Peyer's patch (tissue), 4 donors: ENCODE measurements at places on chromosomes 13 and 19.

GRCh38 chr19:31249217-31249616 is 100.0 kb downstream of the TSHZ3 start:
- no peak for DNase-seq

DNA sequence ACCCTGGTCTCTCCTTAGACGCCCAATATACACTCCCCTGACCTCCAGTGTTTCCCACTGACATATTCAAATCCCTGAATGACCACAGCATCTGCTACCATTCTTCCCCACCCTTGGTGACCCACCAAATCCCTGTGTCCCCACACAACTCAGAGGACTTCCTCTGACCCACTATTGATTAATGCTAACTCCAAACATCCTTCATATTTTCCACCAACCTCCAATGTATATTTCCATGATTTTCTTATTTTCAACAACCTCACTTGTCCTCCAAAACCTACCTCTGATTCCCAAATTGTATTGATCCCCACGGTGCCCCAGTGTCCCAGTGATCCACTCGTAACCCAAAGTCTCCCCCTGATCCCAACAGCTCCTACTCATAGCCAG is 526 bp upstream of the DMWD start:
- DNase-seq = no peak

- peak; percentile 79 for DNase-seq
Observed at GRCh38 chr13:31742097-31742734, 2.9 kb downstream of the RXFP2 start.

GRCh38 chr19:17565611-17566010 is 10.2 kb downstream of the COLGALT1 start:
- DNase-seq = no peak

- no peak for DNase-seq
Observed at GRCh38 chr13:101829484-101829883, 377.0 kb downstream of the ITGBL1 start.

GRCh38 chr19:45186509-45187334 is 8.1 kb downstream of the BLOC1S3 start:
- DNase-seq = no peak

DNA sequence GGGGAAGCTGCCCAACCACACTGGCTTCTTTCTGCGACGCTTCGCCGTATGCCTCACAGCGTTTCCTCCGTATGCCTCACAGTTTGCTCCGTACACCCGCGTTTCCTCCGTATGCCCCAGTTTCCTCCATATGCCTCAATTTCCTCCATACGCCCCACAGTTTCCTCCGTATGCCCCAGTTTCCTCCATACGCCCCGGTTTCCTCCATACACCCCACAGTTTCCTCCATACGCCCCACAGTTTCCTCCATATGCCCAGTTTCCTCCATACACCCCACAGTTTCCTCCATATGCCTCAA is 22.6 kb downstream of the GAS6 start:
- DNase-seq = no peak

- DNase-seq = no peak
Observed at GRCh38 chr13:24688950-24689349, 8.7 kb downstream of the ATP12A start.

DNA sequence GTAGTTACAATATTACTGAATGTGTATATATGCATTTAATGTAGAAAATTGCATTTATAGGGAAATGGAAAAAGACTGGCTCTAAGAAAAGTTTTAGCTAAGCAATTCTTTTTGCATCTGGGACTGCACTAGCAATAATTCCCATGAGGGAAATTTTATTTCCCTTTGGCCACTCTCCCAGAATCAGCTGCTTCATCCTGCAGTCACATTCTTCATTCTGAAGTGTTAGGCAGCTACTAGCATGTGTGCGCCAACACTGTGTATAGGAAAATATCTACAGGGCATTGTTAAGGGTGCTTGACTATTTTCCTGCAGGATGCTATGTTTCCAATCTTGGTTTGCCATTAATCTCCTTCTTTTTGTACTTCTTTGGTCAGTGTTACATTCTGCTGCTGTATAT is 312.8 kb upstream of the PCDH20 start:
- no peak for DNase-seq

DNA sequence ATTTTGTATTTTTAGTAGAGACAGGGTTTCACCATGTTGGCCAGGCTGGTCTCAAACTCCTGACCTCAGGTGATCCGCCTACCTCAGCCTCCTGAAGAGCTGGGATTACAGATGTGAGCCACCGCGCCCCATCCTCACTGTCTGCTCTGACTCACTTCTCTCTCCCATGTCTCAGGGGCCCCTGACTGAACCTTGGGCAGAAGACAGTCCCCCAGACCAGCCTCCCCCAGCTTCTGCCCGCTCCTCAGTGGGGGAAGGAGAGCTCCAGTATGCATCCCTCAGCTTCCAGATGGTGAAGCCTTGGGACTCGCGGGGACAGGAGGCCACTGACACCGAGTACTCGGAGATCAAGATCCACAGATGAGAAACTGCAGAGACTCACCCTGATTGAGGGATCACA is 5.0 kb downstream of the SIGLEC9 start:
- DNase-seq = no peak

GRCh38 chr13:112819111-112819510 is 129.3 kb downstream of the ATP11A start:
- DNase-seq = no peak

DNA sequence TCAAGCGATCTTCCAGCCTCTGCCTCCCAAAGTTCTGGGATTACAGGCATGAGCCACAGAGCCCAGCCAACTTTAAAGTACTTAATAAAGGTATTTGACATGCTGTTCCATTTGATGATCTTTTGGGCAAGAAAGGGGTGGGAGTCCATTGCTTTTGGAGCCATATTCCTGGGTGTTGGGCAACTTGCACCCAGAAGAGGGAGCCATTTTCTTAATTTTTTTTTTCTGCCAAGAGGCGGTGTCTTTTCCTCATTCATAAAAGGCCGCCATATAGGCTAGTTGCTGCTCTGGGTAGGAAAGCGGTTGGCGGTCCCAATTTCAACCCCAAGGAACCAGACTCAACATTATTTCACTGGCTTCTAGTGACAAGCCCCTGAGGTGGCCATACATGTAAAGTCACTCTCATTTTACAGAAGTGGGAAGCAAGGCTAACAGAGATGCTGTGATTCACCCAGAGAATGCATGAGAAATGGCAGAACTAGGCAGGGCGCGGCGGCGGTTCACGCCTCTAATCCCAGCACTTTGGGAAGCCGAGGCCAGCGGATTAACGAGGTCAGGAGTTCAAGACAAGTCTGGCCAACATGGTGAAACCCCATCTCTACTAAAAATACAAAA is 139.6 kb downstream of the CACNA1A start:
- DNase-seq = no peak

- DNase-seq = peak; percentile 77
Observed at GRCh38 chr13:25874907-25875306, 176.9 kb downstream of the SHISA2 start.

- no peak for DNase-seq
Observed at GRCh38 chr19:41844601-41845000, at the start of gene LYPD4. LYPD4 (minus strand) TSS chr19:41844683; CDS start chr19:41839285, 5,398 bp downstream.

DNA sequence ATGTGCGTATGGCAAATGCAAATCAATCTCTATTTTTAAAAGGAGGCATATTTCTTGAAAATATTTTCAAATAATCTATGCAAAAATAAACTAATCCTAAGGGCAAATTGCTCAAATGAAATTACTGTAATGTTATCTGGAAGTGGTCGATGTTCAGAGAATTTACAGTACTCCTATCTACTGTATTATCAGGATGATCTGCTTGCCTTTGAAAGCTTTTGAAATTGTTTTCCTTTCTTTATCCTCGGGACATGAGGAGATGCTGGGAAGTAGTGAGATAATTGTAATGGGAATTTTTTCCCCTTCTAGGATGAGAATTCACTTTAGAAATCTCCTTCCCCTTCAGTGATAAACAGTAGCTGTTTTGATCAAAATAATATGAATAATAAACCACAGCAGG is 577.2 kb upstream of the MIR17HG start:
- DNase-seq = no peak

DNA sequence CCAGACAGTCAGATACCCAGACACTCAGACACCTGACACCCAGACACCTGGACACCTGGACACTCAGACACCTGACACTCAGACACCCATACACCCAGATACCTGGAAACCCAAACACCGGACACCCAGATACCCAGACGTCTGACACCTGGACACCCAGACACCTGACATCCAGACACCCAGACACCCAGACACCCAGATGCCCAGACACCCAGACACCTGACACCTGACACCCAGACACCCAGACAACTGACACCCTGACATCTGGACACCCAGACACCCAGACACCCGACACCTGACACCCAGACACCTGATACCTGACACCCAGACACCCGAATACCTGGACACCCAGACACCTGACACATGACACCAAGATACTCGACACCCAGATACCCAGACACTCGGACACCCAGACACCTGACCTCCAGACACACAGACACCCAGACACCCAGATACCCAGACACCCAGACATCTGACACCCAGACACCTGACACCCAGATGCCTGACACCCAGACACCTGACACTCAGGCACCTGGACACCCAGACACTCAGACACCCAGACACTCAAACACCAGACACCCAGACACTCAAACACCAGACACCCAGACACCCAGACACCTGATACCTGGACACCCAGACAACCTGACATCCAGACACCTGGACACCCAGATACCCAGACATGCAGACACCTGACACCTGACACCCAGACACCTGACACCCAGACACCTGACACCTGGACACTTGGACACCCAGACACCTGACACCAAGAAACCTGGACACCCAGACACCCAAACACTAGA is 19.1 kb downstream of the C19orf12 start:
- no peak for DNase-seq

DNA sequence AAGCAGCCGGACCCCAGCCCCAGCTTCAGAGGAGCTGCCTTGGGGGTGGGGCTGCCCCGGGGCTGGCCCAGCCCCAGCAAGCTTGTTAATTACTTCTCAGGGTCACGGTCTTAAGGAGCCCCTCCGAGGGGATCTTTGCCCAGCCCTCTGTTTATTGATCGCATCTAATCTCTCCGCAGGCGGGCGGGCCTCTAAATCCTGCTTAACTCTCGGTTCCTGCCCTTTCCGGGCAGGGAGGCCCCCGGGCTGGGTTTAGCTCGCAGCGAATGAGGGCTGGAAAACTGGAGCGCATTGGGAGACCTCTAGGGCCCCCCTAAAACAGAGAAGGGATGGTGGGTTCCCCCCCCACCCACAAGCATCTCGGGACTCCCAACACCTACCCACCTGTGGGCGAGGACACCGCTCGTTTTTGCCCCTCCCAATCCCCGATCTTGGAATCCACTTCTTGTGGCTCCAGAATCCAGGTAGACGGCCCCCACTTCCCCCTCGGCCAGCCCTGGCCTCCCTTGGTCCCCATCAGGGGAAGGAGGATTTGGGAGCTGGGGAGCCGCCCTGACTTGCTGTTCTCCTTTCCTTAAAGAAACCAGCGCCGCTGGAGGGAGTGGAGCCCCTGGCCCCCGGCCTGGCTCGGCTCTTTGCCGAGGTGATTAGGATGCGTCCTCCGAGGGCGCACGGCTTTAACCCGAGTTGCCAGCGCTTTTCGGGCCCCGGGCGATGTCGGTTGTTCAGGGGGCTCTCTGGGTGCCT is 59.5 kb upstream of the ADGRL1 start:
- no peak for DNase-seq

- DNase-seq = no peak
Observed at GRCh38 chr13:98142380-98143156, at the start of gene FARP1. FARP1 (plus strand) TSS chr13:98143094; CDS start chr13:98213243, 70,149 bp downstream.

DNA sequence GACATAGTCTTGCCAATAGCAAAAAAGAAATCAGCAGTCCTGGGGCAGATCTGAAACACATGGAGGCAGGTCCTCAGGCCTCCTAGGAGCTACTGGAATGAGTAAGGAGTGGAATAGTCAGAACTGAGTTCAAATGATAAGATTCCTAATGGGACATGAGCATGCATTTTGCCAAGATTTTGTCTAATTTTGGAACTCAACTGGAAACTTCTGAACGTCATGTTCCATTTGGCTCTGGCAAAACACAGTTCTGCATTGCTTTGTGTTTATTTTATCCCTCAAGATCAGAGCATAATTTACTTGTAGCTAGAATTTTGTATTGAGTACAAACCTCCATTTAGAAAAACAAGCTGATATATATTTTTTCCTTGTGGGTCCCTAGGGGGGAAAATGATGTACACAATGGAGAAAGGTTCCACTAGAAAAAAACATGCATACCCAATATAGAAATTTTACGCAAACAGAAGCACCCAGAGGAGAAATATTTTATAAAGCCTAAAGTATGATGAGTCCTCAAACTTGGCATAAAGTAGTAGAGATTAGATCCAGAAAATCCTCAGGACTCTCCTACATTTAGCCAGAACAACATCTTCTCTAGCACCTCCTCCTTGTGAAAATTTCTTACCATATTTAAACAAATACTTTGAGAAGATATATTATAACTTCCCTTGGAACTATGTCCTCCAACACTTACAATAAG is 149.0 kb upstream of the SERP2 start:
- DNase-seq = no peak

- DNase-seq = no peak
Observed at GRCh38 chr13:113948034-113948742, 25.7 kb downstream of the C13orf46 start.

- DNase-seq = no peak
Observed at GRCh38 chr19:9958379-9958821, 22.1 kb upstream of the OLFM2 start.

DNA sequence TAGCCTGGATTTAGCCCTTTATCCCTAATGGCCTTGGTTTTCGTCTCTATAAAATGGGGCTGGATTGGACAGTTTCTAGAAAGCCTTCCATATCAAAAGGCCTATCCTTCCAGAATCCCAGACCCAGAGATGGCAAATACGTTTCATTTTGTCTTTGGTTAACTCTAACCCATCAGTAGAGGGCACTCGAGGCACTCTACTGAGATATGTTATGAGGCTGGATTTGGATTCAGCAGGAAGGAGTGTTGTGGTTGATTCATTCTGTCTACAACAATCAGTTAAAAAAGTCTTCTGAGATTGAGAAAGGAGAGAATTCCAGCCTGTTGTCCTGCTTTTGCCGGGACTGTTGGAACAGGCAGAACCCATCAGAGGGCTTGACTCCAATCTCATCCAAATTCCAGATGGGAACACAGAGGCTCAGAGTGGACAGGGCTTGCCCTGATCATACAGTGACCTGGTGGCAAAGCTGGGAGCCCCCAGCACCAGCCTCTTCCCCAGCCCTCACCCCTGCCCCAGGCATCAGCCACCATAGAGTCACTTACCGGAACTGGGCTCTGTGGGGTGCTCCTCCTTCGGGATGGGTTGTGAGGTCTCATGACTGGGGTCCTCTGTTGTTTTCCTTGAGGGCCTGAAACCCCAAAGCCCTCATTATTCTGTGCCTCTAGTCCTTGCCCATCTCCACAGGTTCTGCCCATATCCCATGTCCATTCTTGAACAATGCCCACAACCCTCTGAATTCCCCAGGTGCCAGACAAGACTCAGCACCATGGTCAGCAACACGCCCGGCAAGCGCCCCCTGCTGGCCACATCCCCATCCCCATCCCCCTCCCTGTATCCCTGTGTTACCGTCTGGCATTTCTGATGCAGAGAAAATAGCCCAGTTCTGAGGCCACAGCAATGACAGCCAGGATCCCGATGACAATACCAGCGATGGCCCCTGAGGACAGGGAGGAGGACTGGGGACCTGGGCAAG is 12.3 kb upstream of the ZNF180 start:
- DNase-seq = no peak

- no peak for DNase-seq
Observed at GRCh38 chr19:18663940-18664530, 19.4 kb upstream of the CRTC1 start.

GRCh38 chr13:21730186-21730880 is 59.5 kb downstream of the FGF9 start:
- no peak for DNase-seq

GRCh38 chr13:34412295-34412694 is 529.8 kb upstream of the NBEA start:
- no peak for DNase-seq
